Stimulated activated CD4-positive, alpha-beta T cell treated with anti-CD3 and anti-CD28 coated beads, Interleukin-4, amount 100 ng/mL, for 48 hours (primary cell): ENCODE measurements at places on chromosomes 7 and 10.

DNA sequence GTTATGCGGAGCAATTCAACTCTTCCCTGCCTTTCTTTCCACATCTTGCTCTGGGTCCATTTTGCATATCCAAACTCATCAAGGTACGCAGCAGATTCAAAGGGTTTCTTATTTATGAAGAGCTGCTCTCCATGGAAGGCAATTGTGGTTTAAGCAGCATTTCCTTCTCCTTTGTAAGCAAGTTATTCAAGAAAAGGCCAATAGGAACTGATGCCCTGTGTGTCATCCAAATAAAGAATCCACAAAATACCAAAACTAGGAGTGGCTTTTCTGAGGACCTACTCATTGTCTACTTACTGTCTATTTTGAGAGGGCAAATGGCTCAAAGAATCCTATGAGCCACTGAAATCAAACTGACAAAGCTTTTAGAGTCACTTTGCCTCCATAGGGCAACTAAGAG lies 253.1 kb downstream of the PTEN start:
- DNase-seq, result no peak

DNA sequence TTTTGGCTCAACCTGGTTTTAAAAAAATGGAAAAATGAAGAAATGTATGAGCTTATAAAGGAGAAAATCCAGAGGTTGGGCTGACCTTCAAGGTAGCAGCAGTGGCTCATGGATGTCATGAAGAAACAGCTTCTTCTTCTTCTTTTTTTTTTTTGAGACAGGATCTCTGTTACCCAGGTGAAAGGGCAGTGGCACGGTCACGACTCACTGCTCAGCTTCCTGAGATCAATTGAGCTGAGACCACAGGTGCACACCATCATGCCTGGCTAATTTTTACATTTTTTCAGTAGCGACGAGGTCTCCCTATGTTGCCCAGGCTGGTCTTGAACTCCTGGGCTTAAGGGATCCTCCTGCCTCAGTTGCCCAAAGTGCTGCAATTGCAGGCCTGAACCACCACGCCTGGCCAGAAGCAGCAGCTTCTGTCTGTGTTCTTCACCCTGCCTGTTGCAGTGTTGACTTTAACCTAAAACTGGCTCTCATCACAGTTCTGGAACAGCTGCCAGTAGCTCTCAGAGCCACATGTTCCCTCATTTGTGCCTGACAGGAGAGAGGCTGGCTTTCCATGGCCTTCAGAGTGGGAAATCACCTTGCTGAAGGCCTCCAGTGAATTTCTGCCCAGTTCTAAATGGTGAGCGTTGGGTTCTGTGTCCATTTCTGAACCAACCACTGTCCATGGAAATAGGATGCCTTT lies 117.7 kb downstream of the PFKFB3 start:
- no peak for DNase-seq

DNA sequence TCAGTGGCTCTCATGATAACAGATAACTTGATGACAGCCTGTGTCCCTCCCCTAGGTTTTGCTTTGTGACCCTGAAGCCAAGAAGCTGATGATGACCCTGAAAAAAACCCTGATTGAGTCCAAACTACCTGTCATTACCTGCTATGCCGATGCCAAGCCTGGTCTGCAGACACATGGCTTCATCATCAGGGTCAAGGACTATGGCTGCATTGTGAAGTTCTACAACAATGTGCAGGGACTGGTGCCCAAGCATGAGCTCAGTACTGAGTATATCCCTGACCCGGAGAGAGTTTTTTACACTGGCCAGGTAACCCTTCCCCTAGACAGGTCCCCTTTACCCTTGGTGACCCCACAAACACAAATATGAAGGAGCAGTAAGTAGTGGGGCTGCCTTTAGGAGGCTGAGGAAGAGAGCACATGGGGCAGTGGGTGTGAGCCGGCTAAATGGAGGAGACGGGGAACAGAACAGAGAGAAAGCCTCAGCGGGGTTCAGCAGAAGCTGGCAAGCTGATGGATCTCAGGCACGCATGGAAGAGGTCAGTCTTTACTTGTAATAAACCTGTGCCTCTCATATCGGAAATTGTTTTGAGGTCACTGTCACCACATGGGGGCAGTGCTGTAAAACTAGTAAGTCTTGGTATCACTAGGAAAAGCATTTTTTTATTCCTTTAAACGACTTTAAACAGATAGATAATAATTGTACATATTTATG lies 20.2 kb downstream of the PDCD11 start:
- peak; percentile 32 for DNase-seq

- DNase-seq, result no peak
These were observed 620.3 kb downstream of the CCSER2 start for GRCh38 chr10:84948644-84949043.

- DNase-seq, result peak; percentile 41
These were observed 47.4 kb upstream of the PRKAR1B start for GRCh38 chr7:774161-775109.

- DNase-seq, result no peak
These were observed 220.5 kb downstream of the PTPRN2 start for GRCh38 chr7:158366916-158367633.

GRCh38 chr10:18236756-18237155 lies 96.5 kb downstream of the CACNB2 start:
- DNase-seq, result no peak

- no peak for DNase-seq
These were observed 17.7 kb downstream of the WDR91 start for GRCh38 chr7:135193615-135194081.

- DNase-seq, result no peak
These were observed 141.6 kb upstream of the NPS start for GRCh38 chr10:127407551-127407950.

DNA sequence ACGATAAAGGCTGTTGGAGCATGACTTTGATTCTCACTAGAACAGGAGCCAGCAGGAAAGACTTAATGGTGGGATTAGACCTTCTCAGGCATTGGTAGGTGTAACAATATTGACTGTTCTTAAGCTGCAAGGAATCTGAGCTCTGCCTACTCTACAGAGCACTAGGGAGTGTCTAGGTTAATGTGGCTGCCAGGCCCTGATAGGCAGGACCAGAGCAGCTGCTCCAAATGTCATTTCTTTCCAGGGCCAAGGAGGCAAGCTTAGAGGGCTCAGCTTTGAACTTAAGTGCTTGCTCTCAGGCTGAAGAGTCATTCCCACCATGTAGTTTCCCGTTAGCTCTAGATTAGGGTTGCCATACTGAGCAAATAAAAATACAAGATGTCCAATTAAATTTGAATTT lies 96.8 kb downstream of the RAB18 start:
- DNase-seq, result no peak

DNA sequence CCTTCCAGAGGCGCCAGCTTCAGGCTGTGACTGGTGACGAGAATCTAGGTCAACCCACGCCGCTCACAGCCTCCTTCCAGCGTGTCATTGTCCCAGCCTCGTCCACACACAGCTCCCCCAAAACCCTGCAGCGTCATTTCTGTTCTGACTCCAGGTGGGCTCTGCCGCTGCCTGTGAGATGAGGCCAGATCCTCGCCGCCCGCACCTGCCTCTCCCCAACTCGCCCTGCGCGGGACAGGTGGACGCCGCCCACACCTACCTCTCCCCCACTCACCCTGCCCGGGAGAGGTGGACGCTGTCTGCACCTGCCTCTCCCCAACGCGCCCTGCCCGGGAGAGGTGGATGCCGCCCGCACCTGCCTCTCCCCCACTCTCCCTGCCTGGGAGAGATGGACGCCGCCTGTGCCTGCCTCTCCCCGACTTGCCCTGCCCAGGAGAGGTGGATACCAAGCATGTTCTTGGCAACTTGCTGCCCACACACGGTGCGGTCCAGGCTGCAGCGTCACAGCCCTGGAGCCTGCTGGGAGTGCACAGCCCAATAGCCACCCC lies 32.0 kb upstream of the CFAP46 start:
- DNase-seq, result no peak

DNA sequence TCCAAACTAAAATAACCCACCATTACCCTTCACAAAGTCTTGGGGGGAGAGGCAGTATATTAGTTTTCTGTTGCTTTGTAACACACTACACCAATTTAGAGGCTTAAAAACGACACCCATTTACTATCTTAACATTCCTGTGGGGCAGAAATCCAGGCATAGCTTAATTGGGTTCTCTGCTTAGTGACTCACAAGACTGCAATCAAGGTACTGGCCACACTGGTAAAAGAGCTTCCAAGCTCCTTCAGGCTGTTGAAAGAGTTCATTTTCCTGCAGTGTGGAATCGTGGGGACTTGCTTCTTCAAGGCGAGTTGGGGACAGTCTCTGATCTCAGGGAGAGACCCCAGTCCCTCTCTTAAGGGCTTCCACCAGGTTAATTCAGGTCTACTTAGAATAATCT lies 139.1 kb downstream of the XPNPEP1 start:
- DNase-seq, result no peak

DNA sequence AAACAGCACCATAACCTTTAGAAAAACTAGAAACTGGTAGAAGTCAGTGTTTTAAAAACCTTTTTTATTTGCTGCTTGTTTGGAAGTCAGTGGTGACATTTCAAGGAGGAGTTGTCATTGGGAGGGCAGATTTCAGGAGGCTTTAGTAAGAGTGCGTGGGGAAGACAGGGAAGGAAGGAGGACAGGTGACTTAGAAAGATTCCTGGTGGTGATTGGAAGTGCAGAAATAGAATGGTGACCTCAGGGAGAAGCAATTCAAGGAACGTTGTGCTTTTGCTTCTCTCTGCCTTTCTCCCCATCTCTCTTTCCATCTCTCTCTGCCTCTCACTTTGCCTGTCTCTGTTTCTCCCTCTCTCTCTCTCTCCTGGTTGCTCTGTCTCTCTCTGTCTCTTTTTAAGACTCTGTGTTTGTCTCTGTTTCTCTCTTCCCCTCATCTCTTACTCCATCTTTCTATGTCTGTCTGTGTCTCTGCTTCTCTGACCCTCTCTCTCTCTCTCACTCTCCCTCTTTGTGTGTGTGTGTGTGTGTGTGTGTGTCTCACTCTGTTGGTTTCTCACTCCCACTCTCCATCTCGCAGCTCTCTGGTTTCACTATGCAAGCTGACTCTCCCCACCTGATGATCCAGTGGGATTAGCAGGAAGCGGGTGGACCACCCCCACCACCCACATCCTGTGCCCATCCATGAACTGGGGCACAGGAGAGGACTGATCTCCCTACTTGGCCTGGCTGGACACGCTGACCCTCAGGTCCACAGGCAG lies 10.9 kb upstream of the PFKP start:
- no peak for DNase-seq

DNA sequence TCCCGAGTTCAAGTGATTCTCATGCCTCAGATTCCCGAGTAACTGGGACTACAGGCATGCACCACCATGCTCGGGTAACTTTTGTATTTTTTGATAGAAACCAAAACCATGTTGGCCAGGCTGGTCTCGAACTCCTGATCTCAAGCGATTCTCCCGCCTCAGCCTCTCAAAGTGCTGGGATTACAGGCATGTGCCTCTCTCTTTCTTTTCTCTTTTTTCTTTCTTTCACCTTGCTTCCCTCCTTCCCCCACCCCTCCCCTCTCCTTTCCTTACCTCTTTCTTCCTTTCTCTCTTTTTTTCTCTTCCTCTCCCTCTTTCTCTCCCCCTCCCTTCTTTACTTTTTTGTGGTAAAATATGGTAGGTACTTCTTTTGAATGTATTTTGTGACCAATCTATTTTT lies 62.2 kb downstream of the ANKRD61 start:
- no peak for DNase-seq

DNA sequence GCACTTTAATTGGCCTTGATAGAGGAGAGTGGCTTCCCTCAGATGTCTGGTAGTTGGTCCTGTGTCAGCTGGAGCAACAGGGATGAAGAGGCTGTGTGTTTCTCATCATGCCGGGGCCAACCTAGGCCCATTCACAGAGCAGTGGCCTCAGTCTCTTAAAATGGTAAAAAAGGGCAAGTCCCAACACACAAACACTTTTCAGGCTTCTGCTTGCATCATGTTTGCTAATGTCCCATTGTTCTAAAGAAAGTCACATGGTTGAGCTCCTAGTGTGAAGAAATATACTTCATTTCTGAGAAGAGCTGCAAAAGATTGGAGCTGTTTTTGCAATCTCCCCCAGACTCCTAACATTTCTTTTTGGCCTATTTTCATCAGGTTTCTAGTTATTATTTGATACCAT lies 40.6 kb upstream of the RBAK start:
- DNase-seq, result no peak
